MCF 10A (cell line): ENCODE measurements at places on chromosomes 5 and 9. TPM values are rescaled to one million over a fixed set of nuclear protein-coding genes. Genes with fewer than 3 reads are reported as not detected.

DNA sequence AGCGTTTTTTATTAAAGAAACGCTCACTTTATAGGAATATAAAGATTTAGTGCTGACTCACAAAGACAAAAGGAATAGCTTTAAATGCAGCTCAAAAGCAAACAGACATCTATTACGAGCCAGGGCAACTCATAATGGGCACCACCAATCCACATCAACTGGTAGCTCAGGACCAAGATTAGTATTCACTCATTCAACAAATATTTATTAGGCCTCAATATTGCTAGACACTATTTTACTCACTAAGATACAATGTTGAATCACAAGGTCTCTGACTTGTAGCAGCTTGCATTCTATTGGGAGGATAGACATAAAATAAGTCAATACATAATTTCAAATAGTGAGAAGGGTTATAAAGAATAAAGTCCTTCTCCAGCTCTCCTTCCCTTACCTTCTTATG, 8.0 kb upstream of the MAN2A1 start:
- peaks cover 6% of the 10 kb centered on the region for H3K4me1 ChIP-seq
- H3K36me3 ChIP-seq = no peaks in the 10 kb centered on the region
- H3K27ac ChIP-seq = no peak overlapping the region
- H3K27me3 ChIP-seq = no peaks in the 10 kb centered on the region
- no peak overlapping the region for H3K4me3 ChIP-seq

DNA sequence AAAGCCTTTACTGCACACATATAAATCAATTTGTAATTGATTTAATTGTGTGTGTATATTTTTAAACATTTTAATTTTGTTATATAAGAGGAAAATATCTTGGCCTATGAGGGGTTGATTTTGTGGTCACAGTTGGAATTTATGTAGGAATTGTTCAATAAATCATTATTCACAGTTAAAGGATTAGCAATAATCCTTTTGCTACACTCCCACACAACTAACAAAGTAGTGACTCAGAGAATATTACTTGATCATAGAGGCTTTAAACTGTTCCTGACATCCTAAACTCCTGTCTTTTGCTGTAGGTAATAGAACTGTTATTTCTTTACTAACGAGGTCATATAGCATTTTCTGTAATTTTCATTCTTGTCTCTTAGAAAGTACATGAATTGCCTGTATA, 95.5 kb downstream of the ZCCHC7 start:
- no peak overlapping the region for H3K4me3 ChIP-seq
- no peak overlapping the region for H3K27ac ChIP-seq
- H3K4me1 ChIP-seq = peaks cover 6% of the 10 kb centered on the region
- DNase-seq = peak; percentile 11
- H3K27me3 ChIP-seq = no peaks in the 10 kb centered on the region

GRCh38 chr9:134431095-134431494, 104.8 kb downstream of the RXRA start:
- no peak overlapping the region for H3K27ac ChIP-seq
- no peak for DNase-seq
- peaks cover 64% of the 10 kb centered on the region for H3K36me3 ChIP-seq
- peaks cover 24% of the 10 kb centered on the region for H3K4me1 ChIP-seq

GRCh38 chr9:5437254-5438216, at the start of gene PLGRKT:
PLGRKT (minus strand) TSS chr9:5437925; CDS start chr9:5431977, 5,948 bp downstream.
- H3K27me3 ChIP-seq = no peaks in the 10 kb centered on the region
- peak within 1 kb of the TSS; percentile 85 for H3K27ac ChIP-seq
- peak within 1 kb of the TSS; percentile 85 for H3K4me3 ChIP-seq
- DNase-seq = peak; percentile 95
- no peaks in the 10 kb centered on the region for H3K4me1 ChIP-seq

Gene ENHO
- not detected in 2 replicates for total RNA-seq

Gene FSTL4
- 0.12 TPM in 1 of 2 replicates, not detected in the other for total RNA-seq

- H3K4me3 ChIP-seq = peak overlapping the region; percentile 94
- no peaks in the 10 kb centered on the region for H3K27me3 ChIP-seq
- peaks cover 45% of the 10 kb centered on the region for H3K4me1 ChIP-seq
- peaks cover 62% of the 10 kb centered on the region for H3K36me3 ChIP-seq
These were observed 1.0 kb downstream of the MATR3 start for GRCh38 chr5:139294374-139295165.

DNA sequence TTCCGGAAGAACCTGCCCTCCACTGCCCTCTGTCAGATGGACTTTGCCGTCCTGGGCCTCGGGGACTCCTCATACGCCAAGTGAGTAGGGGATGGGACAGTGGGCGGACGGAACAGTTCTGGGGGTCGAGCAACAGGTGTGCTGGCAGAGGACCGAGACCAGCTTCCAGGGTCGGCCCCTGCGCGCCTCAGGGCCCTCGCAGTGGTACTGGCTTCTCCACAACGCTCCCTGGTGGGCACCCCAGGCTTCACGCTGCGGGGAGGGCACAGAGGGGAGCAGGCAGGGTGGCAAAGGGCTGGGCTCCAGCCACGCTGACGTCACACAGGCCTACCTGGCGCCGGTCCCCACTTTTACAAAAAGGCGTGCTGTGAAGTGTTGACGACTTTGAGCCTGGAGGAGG, 7.0 kb downstream of the NDOR1 start:
- no peak overlapping the region for H3K27ac ChIP-seq
- H3K36me3 ChIP-seq = peaks cover 38% of the 10 kb centered on the region
- no peaks in the 10 kb centered on the region for H3K27me3 ChIP-seq
- DNase-seq = no peak

Gene TAS2R1
- total RNA-seq = not detected in 2 replicates

DNA sequence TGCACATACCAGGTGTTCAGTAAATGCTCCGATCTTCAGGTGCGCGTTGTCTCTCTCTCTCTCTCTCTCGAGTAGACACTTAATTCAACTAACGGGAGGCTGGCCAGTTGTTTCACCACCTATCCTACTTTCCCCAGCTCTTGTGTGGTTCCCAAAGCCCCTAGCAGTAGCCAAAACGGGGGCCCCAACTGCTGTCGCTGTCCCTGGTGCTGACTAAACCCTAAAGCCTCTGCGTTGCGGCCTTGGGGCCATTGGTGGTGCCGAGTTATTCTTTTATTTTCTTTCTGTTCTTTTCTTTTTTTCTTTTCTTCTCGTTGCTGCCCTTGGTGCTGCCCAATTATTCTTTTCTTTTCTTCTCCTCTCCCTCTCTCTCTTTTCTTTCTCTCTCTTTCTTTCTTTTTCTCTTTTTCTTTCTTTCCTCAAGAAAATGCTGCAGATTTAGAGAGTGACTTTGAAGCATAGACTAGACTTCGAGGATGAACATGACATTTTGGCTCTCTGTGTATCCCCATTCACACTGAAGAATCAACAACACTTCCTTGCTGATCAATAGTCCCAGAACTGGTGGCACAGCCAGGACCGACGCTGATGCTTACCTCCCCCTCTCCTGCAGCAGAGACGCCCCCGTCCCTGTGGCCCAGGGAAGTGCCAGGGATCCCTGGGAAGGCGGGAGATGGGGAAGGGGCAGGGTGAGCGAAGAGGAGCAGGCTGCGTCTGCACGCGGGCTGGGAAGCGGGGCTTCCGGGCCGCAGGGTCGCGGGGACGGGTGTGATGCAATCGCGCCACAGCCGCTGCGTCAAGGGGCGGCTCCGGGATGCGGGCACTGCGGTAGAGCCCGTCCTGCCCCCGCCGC, at the start of gene FBLL1:
TSS of gene FBLL1 (plus strand) at position 785 of the 853 bp plus-strand sequence. CDS start 200 bp downstream, outside the sequence.
- no peaks in the 10 kb centered on the region for H3K36me3 ChIP-seq
- no peak within 1 kb of the TSS for H3K27ac ChIP-seq
- DNase-seq = peak; percentile 29
- H3K27me3 ChIP-seq = no peaks in the 10 kb centered on the region
